SW 1271 (cell line): ENCODE measurements at places on chromosomes 11 and 22.

DNA sequence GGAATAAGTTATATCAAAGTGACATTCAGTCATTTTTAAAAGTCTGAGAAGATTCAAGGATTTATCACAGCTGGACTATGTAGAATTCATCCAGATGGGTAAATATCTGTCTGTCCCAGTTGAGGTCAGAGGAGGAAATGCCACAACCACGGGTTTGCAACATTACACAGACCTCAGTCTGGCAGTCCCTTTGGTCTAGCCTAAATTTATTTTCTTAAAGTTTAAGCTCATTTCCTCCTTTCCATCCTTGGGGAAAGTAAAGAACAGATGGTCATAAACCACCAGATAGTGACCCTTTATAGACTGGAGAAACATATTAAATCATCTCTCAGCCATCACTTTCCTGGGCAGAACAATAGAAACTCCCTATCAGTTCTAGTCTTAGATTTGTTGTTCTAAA, 238.4 kb upstream of the DDI1 start:
- DNase-seq = no peak

- no peak for DNase-seq
Measured at GRCh38 chr11:73429121-73429750, 53.0 kb downstream of the RELT start.

GRCh38 chr22:20740222-20740951, 33.5 kb upstream of the SERPIND1 start:
- DNase-seq = no peak

DNA sequence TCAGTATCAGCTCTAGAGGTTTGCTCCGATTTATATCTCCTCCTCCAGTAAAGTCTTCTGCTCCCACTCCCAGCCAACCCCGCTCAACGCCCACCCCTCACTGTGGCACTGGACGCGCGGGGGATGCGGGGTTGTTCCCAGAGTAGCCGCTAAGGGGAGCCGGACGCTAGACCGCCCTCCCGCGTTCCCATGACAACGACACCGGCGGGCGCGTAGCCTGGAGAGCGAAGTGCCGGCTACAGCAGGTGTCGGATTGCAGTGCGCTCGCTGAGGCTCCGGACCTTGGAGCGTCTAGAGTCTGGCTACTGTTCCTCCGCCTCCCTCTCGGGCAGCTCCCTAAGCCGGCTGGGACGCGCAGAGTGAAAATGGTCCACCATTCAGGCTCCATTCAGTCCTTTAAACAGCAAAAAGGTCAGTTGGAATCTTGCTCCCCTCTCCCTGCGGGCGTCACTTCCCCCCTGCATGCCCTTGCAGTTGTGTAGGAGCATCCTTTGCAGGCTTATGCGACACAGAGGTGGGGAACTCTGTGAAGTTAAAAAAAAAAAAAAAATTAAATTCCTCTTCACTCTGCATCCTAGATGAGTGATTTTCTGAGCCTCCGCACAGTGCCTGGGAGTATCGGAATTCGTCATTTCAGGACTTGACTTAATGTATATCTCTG, at the start of gene ANO3:
Gene ANO3, plus strand, starts transcription at position 220 of the 661 bp plus-strand sequence. Its CDS starts 146 bp downstream, at position 366.
- peak; percentile 39 for DNase-seq

DNA sequence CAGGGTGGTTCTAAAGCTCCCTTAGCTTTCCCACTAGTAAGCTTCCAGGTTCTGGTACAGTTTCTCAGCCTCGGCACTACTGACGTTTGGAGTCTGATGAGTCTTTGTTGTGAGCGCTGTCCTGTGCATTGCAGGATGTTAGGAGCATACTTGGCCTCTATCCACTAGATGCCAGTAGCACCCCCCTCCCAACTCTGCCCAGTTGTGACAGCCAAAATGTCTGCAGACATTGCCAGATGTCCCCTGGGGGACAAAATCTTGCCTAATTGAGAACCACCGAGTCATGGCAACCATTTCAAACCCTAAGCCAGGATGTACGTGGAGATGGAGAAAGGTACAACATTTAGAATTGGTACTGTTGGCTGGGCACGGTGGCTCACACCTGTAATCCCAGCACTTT, 68.7 kb downstream of the PTPRJ start:
- no peak for DNase-seq

- DNase-seq = no peak
Measured at GRCh38 chr11:86578727-86579405, 93.5 kb downstream of the ME3 start.

DNA sequence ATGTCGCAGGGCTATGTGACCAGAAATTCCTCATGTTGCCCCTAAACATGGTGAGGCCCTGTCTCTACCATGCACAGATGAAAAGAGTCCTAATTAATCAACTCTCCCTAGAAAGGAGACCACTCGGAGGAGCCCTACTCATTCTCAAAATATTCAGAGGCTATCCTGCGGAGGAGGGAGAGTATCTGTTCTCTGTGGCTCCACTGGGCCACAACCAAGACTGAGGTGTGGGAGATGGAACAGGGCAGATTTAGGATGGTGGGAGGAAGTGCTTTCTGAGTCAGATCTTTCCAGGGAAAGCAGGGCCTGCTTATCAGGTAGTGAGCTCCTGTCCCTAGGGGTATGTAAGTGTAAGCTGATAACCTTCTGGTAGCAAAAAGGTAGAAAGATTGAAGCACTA, 37.0 kb upstream of the PRDM11 start:
- DNase-seq = no peak

- no peak for DNase-seq
Measured at GRCh38 chr11:126127284-126127845, 64.7 kb upstream of the CDON start.

- DNase-seq = peak; percentile 53
Measured at GRCh38 chr11:18844753-18845367, 53.3 kb upstream of the PTPN5 start.

- DNase-seq = peak; percentile 9
Measured at GRCh38 chr22:43343262-43343669, at the start of gene SCUBE1. Gene SCUBE1, minus strand, starts transcription at chr22:43343372. Its CDS starts 111 bp downstream, at chr22:43343261.

DNA sequence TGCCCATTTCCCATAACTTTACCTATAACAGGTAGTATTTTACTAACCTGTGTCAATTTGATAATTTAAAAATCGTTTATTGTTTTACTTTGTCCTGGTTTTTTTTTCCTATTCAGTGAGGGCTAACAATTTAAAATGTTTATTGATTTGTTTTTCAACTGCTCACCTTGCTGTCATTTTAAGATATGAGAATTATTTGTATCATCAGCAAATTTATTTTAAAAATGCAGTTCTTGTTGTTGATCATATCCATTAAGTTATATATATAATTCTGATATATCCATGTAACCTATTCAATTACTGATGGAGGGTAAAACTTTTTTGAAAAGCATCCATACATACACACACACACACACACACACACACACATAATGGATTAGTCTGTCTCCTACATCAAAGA, 24.8 kb downstream of the RRAS2 start:
- DNase-seq = no peak

DNA sequence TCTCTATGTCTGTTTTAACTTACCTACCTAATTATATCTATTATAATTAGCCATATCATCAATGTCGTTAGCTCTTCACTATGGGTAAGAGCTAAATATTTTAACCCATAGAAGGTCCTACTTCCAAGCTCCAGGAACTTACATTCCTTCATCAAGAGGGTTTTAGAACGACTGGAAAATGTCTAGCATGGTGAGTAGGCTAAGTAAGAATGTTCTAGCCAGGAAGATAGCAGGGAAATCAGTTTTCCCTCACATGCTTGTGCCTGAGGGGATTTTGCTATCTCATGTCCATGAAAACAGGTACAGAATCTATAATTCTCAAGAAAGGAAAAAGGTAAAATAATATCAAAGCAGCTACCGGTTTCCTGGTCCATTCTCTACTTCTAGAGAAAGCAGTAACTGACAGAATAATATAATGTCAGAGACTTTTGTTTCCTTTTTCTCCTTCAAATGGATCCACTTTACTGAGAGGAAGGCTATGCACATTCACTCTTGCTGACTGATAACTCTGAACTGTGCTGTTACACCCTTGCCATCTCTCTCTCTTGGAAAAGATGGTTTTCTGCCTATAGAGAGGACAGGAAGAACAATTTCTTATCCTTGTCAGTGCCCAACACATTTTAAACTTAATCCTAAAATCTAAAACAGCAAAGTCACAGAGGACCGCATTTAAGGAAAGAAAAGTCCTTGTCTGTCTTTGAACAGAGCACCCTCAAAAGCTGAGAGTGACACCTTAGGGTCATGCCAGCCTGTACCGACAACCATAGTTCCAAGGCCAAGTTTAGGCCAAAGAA, 67.0 kb downstream of the MAML2 start:
- DNase-seq = no peak

DNA sequence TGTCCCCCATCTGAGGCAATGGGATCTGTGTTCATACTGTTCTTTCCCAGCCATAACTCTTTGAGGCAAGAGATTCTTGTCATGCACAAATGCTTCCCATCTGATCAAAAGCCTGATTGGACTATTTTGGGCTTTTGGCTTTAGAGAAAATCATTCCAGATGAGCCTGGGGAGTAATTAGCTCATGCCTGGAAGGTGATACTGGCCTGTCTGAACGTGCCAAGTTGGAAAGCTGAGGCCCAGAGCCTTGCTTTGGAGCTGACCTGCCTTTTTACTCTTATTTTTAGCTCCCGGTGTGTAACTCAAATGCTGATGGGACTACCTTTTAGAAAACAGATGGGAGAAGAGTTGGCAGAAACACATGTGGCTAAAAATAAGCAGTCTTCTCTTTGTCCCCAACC, 105.0 kb downstream of the DBX1 start:
- no peak for DNase-seq

GRCh38 chr11:36601155-36601554, 3.1 kb upstream of the RAG2 start:
- no peak for DNase-seq

DNA sequence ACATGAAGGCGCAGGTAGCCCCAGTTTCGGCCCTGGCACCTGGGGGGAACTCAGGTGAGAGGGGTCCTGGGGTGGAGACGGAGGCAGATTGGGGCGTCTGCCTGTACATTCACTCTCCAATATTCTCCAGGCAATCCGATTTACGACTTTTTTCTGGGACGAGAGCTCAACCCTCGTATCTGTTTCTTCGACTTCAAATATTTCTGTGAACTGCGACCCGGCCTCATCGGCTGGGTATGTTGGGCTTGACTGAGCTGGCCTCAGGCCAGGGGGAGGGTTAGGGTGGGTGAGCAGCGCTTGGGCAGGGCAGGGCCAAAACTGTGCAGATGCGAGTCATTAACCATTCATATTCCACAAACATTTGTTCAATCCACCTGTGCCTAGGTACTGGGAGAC, 1.7 kb downstream of the TM7SF2 start:
- DNase-seq = no peak

DNA sequence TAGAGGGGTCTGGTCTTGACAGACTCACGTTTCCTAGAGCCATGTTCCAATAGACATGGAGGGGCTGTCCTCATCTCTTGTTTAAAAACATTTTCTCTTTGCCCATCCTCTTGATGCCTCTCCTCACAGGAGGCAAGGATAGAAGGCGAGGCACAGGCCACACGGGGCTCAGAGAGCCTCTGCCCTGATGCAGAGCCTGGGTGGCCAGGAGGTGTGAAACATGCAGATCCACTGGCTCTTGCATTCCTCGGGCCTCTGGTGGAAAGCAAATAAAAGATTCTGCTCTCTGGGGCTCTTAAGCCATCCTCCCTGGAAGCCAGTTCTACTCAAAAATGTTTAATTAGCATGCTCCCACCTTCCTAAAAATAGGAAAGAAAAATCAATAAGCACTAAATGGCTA, 43.6 kb upstream of the NTM start:
- DNase-seq = no peak

DNA sequence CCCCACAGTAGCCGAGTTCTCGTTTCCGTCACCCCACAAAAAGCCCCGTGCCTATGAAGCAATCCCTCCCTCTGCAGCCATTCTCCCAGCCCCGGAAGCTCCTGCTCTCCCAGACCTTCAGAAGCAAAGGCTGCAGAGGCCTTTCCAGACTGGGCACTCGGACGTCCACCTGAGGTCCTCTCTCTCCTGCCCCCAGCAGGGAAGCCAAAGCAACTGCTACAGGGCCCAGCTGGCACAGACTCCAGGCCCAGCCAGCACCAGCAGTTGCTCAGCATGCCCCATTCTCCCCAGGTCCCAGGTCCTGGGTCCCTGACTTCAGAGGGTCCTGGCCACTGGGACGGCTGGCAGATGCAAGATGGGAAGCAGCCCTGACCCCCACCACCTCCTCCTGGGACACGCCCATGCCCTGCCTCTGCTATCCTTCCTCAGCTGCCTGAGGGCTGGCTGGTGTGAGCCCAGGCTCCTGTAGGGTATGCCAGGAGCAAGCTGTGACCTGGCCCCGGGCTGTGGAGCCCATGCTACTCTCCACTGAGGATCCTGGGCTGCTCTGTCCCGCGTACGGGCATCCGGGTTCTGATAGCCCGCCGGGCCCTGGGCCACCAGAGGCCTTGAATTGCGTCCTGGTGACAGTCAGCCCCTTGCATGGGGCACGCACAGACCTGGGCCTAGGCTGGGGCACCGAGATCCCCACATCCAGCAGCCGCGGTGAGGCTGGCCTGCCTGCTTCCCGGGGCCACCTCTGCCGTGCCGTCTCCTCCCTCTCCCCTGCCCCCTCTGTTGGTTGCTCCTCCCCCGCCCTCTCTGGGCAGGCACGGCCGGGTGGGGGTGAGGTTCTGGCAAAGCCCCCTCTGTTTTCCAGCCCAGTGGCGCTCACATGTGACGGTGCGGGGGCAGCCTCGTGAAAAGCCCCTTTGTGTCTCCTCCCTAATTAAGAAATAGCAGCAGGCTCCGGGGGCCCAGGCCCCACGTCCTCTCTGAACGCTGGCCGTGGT, 1310.3 kb downstream of the BRD1 start:
- DNase-seq = no peak

- peak; percentile 17 for DNase-seq
Measured at GRCh38 chr11:47259232-47259977, 1.6 kb downstream of the NR1H3 start.

- no peak for DNase-seq
Measured at GRCh38 chr11:78032090-78032489, 9.0 kb upstream of the KCTD14 start.

GRCh38 chr11:126655807-126656128, 300.3 kb downstream of the ST3GAL4 start:
- DNase-seq = no peak

DNA sequence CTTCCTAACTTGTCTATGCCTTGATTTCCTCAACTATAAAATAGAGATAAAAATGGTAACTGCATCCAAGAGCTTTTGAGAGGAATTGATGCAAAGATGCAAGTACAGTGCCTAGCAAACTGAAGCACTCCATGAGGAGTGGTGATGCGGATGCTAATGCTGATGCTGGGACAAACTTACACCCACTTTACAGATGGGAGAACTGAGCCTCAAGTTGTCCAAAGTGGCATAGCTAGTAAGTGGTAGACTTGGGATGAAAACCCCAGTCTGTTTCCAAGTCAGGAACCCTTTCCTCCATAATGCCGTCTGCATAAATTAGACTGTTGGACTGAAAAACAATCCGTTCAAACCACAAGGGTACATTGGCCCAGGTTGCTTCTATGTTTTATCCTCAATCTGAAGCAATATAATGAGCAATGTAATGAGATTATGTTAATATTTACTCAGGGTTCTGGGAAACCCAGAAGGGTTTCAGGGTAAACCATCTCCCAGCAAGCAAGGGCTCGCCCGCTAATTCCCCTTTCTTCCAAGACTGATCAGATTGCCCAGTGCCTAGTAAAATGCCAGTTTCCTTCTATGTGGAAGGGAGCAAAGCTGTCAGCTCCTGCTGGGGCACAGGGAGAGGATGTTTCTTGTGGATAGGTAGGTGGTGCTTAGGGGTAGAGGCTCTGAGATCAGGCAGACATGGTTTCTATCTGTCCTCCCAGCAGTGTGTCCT, 10.4 kb upstream of the EHF start:
- no peak for DNase-seq
